NCI-H1436 (cell line): ENCODE measurements at places on chromosomes 4 and X.

DNA sequence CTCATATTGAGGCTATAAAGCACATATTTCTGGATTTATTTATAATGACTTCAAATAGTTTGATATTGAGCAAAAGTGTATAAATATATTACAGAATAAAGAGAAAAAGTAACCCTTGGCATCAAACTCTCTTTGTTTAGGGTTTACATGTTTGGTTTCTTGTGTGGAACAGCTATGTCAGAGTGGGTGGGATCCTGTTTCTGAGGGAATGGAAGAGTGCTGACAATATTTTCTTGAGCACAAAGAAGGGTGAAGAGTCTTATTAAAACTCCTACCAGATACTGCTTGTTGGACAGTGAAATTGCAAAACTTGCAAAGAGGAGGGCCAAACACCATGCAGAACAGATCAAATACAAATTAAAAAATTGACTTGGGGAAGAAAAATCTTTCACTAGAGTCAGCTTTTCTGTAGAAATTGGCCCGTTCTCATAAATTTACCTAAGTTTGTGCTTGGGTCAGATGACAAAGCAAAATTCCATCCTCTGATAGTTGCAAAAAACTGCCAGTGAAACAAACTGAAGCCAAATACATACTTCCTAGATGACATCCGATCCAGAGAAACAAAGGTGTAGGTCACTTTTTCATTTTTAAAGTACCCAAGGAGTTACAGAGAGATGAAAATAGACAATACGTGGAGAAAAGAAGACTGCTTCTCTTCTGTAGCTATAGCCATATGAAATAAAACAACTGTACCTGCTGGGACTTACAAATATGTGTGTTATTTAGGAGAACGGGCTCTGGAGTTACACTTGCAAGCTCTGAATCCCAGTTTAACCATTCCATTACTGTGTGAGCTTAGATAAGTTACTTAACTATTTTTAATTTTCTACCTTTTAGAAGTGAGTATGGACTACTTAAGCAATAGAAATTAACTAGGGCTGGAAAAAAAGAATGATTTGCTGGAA lies 133.3 kb downstream of the MAML3 start:
- DNase-seq: no peak

- DNase-seq: no peak
These were observed 17.1 kb upstream of the HADH start for GRCh38 chr4:107972605-107973004.

- no peak for DNase-seq
These were observed 13.1 kb downstream of the ATP2B3 start for GRCh38 chrX:153530411-153531129.

GRCh38 chr4:85831647-85832046 lies 356.7 kb downstream of the ARHGAP24 start:
- DNase-seq: no peak

DNA sequence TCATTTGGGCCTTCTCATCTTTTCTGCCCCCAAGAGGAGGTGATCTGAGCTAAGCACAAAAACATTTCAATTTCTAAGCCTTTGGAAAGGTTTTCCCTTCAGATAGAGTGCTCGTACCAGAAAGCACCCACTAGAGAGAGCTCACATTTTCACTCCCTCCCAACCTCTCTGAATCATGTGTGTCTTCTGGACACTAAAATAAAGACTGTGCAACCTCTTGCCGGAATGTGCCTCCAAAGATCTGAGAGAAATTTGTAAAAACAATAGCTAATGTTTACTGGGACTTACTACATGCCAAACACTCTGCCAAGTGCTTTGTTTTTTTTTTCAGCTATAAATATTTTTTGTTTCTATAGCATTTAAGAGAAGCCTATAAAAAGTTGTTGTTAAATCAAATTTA lies 120.6 kb upstream of the LNX1 start:
- DNase-seq: no peak

GRCh38 chrX:43500996-43501694 lies 155.0 kb upstream of the MAOA start:
- DNase-seq: no peak

DNA sequence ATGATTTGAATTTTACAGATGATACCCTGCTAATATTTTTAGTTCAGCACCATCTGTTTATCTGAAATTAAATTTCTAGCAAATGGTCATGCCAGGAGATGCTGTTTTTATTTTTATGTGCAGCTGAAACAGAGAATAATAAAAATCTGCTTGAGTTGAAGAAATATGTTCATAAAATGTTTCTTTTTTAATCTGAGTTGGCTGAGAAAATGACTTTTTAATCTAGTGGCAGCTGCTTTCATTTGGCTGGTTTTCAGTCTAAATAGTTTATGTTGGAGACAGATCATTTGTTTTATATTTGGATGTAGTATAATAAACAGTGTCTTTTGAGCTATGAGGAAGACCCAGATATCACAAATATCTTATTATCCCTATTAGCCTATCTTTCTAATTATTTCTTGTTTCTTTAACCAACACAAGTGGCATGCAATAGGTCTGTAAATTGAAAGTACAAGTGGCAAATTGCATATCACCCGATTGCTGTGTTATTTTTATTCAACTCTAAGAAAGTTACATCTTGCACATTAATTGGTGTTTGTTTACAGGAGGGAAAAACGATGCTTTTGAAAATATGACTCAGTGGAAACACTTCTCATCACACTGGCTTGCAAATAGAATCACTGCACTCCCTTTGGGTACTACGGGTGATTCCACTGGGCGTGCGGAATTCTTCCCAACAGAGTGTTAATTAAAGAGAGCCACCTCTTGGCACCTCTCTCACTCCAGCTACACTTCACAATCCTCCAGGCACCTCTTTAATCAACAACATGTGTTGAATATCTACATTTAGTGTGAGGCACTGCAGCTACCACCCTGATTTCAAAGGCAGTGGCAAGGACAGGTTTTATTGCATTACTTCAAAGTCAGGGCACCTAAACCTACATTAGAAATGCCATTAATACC lies 51.7 kb upstream of the AP1S2 start:
- DNase-seq: no peak

DNA sequence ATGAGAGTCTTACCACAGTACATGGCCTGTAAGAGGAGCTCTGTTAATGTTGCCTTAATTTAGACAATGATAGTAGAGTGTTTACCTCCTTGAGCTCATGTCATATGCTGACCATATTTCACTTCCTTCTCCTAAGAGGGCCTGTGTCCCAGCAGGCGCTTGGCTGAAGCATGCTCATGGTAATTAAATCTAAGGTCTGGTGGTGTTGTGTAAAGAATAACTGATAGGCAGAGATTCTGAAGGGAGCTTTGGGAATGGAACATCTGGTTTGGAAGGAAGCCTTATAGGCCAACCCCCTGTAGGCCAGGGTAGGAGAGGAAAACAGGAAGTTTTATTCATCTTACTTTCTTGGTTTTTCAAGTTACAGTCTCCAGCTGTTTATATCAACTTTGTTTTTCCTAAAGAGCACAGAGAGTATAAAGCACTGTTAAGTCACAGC lies 300.2 kb downstream of the USP46 start:
- DNase-seq: no peak

- no peak for DNase-seq
These were observed 97.0 kb upstream of the STOX2 start for GRCh38 chr4:183808097-183808456.

- no peak for DNase-seq
These were observed 6.9 kb upstream of the VEGFC start for GRCh38 chr4:176799653-176800052.

DNA sequence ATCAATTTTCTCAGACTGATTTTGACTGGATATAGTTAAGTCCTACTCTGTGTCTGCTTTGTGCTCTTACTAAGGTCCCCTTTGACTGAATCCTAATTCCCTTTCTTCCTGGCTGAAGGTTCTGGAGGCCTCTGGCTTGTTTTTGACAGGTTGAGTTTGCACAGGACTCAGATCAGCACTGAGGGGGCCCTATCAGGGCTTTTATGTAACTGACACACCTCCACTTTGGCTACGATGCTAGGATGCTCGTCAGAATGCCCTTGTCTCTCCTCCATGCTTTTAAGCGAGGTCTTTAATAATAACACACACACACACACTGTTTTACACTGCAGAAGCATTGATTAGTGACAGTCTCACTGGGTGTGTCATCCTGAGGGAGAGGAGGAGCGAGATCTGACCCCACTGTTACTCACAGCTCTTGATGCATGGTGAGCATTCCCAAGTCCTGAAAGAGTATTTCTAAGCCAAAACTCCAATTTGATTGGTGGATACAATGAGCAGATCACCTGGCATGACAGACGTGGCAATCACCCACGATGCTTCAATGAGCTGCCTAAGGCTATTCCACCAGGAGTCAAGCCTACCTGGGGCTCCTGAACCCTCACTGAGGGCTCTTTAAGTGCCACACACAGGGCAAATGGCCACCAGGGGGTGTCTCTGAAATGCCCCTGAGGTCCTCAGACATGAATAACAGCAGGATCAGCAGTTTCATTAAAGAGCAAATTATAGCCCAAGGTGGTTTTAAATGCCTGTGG lies 130.4 kb upstream of the CPEB2 start:
- no peak for DNase-seq

- no peak for DNase-seq
These were observed 820.8 kb downstream of the FSTL5 start for GRCh38 chr4:161342881-161343568.

- DNase-seq: no peak
These were observed at the start of gene RAI2 for GRCh38 chrX:17860811-17861488. Gene RAI2, minus strand, starts transcription at chrX:17861298. Its CDS starts 59,288 bp downstream, at chrX:17802010.

GRCh38 chr4:148443512-148444295 lies 1.5 kb upstream of the NR3C2 start:
- DNase-seq: no peak

GRCh38 chrX:109351557-109351956 lies 130.3 kb downstream of the GUCY2F start:
- DNase-seq: no peak

GRCh38 chr4:130368668-130369067 lies 1272.7 kb downstream of the C4orf33 start:
- no peak for DNase-seq

GRCh38 chr4:182143086-182143821 lies 99.9 kb upstream of the TENM3 start:
- DNase-seq: no peak

DNA sequence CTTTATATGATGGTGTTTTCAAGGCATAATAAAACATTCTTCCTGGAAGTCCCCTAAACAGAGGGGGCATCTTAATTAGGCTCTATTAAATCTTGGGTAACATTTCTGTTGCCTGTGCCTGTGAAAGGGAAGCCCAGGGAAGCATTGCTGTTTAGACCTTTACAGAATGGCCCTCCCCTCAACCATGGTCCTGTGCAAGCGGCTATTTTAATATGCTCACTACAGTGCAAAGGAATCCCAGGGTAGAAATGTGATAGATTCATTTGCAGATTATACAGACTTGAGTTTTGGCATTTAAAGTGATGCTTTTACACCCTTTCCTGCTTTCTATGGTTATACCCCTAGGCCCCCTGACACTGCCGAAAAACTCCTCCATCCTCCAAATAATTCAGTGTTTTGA lies 65.3 kb downstream of the CLCN5 start:
- no peak for DNase-seq

DNA sequence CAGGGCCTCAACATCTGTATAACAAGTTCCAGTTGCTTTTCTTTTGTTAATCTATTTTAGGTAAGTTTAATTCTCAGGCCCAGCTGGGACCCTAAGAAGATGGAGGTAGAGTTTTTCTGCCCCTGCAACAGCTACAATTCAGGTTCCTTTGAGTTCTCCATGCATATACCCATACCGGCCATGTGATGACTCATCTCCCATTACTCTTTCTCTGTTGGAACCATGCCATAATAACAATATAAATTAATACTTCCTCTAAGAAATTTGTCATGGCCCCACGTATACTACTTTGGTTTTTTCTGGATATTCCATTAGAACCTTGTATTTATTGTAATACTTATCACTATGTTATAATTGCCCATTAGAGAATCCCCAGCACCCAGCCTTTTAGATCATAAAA lies 1.3 kb upstream of the INTU start:
- DNase-seq: no peak

DNA sequence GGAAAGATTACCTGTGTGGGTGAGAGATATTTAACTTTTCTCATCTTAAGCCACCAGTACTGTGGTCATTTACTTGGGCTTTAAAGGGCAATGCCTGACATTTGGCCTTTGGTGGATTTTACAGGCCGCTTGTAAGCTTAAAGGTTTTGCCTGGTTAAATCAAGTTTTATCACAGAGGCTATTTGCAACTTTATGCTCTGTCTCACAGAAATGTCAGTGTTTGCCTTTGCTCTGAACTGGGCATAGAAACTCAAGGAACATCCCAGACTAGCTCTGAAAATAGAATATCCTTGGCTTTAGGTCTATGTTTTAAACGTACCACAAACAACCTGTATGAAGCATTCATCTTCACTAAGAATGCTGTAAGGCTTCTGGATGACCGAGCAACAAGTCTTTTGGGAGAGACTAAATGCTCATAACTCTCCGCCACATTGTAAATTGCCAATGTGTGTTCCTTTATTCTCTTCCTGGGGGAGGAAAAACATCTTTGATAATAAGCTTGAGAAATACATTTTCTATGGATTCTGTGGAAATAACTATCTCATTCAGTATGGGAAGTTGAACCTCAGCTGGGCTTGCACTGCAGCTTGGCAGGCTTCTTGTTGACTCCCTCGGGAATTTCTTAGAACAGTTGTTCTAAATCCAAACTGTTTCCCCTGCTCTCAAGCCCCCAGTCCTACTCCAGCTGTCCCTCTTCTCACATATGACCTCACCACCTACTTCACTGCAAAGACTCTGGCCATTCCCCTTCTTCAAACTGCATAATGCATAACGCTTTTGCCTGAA lies 105.8 kb upstream of the WDR44 start:
- no peak for DNase-seq

DNA sequence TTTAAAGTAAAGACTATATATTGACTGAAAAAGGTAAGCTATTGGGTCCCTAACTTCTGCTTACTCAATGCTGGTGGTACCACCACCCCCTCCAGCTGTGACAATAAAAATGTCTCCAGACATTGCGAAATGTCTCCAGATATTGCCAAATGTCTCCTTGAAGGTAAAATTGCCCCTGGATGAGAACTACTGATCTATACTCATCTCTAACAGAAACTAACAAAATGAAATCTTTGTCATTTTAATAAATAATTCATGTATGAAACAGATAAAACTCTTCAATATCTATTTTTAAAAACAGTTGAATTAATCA lies 20.1 kb downstream of the CLTRN start:
- DNase-seq: no peak

DNA sequence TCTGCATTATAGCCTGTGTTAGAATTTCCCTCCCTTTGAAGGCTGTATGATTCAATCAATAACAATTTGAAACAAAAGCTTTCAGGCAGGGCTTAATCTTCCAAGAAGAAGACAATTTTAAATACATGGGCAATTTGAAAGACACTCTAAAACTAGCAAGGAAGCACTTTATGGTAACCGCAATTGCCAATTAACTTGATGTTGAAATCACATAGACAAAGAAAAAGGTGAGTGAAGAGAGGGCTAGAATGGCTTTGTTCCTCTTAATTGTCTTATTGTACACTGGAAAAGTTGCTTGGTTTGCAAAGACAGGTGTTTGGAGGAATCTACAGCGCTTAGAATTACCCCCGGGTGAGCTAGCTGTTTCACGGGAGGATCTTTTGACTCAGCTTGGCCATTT lies 74.4 kb upstream of the PRKX start:
- DNase-seq: no peak

- no peak for DNase-seq
These were observed 60.6 kb downstream of the CHRDL1 start for GRCh38 chrX:110734894-110735541.
